ENCODE measurements at places on chromosomes 7 and 10. TPM values are rescaled to one million over a fixed set of nuclear protein-coding genes. Genes with fewer than 3 reads are reported as not detected.

CALHM1 gene
- total RNA-seq: not detected

CLRN3 gene
- total RNA-seq: not detected

RBP3 gene
- not detected for total RNA-seq

SP8 gene
- not detected for total RNA-seq

ZNF804B gene
- total RNA-seq: not detected

PDCD11 gene
- total RNA-seq: 32.5 TPM

ABCB4 gene
- total RNA-seq: not detected

ACHE gene
- total RNA-seq: 2.6 TPM

CDNF gene
- total RNA-seq: 0.52 TPM

STARD3NL gene
- total RNA-seq: 49.3 TPM

OR2F1 gene
- not detected for total RNA-seq

TMEM243 gene
- 25.8 TPM for total RNA-seq

Data from A549 treated with ZK216348 at 1 μM for 4 hours (cell line).